Activated CD4-positive, alpha-beta T cell treated with anti-CD3 and anti-CD28 coated beads, Interleukin-2, amount 50 U/mL, for 1 hour (primary cell): ENCODE measurements at places on chromosomes 5 and 9.

DNA sequence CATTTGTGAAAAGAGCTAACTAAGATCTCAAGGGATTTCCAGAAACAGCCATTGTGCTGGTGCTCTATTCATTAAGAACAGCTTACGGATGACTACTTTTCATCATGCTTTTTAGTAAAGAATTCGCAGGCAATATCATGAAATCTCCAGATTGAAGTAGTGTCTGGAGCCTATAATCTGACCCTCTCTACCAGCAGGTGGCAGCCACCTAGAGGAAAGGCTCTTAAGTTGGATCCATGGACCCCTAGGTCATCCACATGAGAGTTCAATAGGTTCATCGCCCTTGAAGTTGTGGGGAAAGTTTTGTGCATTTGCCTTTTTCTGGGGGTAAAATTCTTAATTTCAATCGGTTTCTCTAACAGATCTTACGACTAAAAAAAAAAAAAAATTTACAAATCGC lies 82.3 kb downstream of the SLC1A3 start:
- no peak for DNase-seq

GRCh38 chr5:60369391-60369790 lies 330.6 kb downstream of the DEPDC1B start:
- DNase-seq: no peak

- no peak for DNase-seq
Observed at GRCh38 chr9:109064963-109065702, 51.8 kb upstream of the CTNNAL1 start.

DNA sequence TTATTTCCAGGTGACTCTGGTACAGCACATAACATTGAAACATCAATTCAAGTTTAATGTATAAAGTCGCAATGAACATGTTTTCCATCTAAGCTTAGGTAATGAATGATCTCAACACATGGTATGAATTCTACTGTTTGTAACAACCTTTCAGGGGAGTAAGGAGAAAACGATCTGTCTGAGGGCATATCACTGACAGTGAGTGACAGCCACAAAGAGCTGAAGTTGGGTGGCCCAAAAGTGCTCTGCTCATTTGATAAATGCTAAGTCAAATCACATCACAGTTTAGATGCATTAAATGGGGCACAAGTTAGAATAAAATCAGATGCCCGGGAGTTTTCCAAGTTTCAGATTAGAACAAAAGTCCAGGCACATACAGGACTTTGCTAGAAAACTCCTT lies 1.2 kb downstream of the FANCC start:
- DNase-seq: no peak

- DNase-seq: no peak
Observed at GRCh38 chr9:121220996-121221663, 19.5 kb upstream of the RAB14 start.

GRCh38 chr5:102536323-102536928 lies 37.6 kb upstream of the SLCO6A1 start:
- no peak for DNase-seq

- DNase-seq: no peak
Observed at GRCh38 chr5:102772273-102772672, 17.2 kb downstream of the PAM start.

GRCh38 chr5:171425596-171426244 lies 6.3 kb downstream of the FGF18 start:
- no peak for DNase-seq
